Thoracic aorta (tissue), 2 donors: ENCODE measurements at places on chromosomes 13 and 19. TPM values are rescaled to one million over a fixed set of nuclear protein-coding genes. Genes with fewer than 3 reads are reported as not detected.

The HS6ST3 gene
- 1.8 TPM for total RNA-seq

The RFXAP gene
- total RNA-seq = 2.2 TPM

The ZNF45 gene
- 16.9 TPM for total RNA-seq

The DPF1 gene
- 1.2 TPM for total RNA-seq

The TPTE2 gene
- not detected for total RNA-seq

The SMAD9 gene
- 34.9 TPM for total RNA-seq

- DNase-seq = no peak
- H3K27me3 ChIP-seq = no peaks in the 10 kb centered on the region
- H3K4me1 ChIP-seq = peaks cover 5% of the 10 kb centered on the region
- H3K27ac ChIP-seq = no peak overlapping the region
- H3K36me3 ChIP-seq = no peaks in the 10 kb centered on the region
Measured at GRCh38 chr13:49330546-49330864, 82.8 kb downstream of the CDADC1 start.

- peaks cover 49% of the 10 kb centered on the region for H3K36me3 ChIP-seq
- H3K27me3 ChIP-seq = no peaks in the 10 kb centered on the region
- no peak overlapping the region for H3K4me3 ChIP-seq
- peak; percentile 73 for DNase-seq
Measured at GRCh38 chr19:15265850-15266248, 33.6 kb upstream of the EPHX3 start.

DNA sequence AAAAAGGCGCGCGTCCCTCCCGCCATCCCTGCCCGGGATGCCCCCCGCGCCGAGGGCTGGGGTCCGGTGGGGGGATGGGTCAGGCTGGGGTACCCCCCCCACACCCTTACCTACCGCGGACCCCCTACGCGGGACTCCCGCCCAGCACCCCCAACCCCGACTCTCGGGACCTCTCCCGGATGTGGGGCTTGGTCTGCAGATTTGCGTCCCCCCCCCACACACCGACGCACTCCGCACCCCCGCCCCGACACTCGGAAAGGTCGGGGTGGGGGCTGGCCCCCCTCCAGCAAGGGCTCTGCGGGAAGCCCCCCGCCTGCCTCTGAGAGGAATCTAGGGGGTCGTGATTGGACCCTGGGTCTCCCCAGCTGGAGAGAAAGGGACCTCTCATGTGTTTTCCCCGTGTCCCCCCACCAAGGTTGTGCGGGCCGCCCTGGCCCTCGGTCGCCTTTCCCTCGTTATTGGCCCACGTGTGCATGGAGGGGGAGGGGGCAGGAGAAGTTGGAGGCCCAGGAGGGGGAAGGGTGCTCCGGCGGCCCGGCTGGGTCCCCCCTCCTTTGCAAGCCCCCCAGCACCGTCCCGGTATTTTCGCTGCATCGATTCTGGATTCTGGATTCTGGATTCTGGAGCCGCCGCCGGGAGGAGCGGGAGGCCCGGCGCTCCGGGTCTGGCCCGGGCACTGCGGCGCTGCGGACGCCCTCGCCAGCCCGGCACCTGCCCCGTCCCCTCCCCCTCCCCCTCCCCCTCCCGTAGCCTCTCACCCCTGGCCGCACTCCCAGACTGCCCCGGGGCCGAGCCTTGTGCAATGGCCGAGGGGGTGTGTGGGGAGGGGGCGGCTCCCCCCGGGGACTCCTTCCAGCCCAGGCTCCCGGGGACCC is 607 bp downstream of the NFIC start:
- no peaks in the 10 kb centered on the region for H3K36me3 ChIP-seq
- DNase-seq = no peak
- H3K4me3 ChIP-seq = peak overlapping the region; percentile 99
- H3K27ac ChIP-seq = peak overlapping the region; percentile 94
- H3K27me3 ChIP-seq = no peaks in the 10 kb centered on the region

DNA sequence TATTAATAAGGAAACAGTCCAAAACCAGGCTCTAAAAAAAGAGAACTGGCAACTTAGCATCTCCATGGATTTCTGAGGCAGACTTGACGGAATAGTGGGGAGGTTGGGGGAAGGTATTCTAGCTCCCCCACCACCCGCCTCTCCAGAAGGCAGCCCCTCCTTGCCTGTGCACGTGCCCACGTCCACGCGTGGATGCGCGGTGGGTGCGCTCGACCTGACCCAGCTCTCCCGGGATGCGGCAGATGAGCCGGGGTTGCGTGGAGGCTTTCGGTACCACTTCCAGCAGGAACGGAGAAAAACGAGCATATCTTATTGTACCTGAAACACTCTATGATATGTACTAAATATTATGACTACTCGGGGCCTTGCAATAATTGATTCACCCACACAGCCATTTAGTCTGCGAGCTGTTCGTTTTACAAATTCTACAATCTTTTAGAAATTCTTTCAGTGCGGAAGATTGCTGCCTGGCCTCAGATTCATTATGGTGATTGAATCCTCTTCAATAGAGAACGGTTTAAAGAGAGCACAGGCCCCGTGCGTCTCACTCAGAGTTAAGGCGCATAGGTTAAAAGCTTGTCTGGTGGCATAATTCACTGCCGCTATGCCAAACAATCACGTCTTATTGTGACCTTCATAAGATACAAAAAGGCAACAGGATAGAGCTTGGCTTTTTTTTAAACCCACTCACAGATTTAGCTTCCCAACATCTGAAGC is 117.9 kb downstream of the URI1 start:
- H3K27ac ChIP-seq = no peak overlapping the region
- H3K4me3 ChIP-seq = no peak overlapping the region
- no peaks in the 10 kb centered on the region for H3K27me3 ChIP-seq

DNA sequence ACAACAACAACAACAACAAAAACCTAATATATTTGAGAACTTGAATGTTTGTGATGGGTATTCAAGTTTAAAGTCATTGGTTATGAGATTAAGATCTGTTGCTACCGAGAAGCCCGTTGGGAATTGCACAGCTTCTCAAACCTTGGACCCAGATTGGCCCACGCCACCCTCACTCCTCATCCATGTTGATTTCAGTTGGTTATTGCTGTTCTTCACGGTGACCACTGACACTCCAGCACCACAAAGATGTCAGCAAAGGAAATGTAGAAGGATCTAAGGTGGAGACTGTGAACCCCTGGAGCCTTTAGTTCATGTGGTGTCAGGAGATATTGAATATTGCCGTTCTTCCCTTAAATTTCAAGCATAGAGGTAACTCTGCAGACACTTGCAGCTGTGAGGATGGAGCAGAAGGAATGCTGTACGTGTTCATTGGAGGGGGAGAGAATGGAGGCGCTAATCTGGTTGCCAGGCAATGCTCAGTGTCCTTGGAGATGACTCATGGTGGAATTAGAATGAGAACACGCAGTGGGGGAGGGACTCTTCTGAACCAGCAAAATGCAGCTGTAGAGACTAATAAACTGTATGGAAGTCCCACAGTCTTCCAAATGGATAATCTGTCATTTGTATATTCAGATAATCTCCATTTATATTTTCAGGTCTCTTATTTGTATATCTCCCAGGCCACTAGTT is 20.8 kb upstream of the ZNF835 start:
- H3K4me3 ChIP-seq = no peak overlapping the region
- no peaks in the 10 kb centered on the region for H3K4me1 ChIP-seq
- H3K36me3 ChIP-seq = no peaks in the 10 kb centered on the region
- H3K27ac ChIP-seq = no peak overlapping the region
- no peak for DNase-seq

DNA sequence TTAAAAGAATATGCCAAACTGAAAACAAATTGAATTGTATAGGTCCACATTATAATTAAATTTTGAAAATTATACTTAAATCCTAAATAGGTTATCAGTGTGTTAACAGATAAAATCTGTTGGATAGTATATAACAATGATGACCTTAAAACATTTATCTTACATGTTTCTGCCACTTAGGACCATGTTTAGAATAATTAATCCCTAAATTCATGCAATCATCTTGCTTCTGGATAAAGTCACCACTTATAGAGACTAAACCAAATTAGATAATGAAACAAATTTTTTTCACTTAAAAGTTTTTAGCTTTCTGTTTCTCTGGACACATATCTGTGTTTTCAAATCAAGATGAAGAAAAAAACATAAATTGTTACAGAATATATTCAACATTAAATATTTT is 511.7 kb upstream of the MIR17HG start:
- no peak overlapping the region for H3K4me3 ChIP-seq
- H3K4me1 ChIP-seq = no peaks in the 10 kb centered on the region
- H3K36me3 ChIP-seq = no peaks in the 10 kb centered on the region
- no peaks in the 10 kb centered on the region for H3K27me3 ChIP-seq
- no peak for DNase-seq

DNA sequence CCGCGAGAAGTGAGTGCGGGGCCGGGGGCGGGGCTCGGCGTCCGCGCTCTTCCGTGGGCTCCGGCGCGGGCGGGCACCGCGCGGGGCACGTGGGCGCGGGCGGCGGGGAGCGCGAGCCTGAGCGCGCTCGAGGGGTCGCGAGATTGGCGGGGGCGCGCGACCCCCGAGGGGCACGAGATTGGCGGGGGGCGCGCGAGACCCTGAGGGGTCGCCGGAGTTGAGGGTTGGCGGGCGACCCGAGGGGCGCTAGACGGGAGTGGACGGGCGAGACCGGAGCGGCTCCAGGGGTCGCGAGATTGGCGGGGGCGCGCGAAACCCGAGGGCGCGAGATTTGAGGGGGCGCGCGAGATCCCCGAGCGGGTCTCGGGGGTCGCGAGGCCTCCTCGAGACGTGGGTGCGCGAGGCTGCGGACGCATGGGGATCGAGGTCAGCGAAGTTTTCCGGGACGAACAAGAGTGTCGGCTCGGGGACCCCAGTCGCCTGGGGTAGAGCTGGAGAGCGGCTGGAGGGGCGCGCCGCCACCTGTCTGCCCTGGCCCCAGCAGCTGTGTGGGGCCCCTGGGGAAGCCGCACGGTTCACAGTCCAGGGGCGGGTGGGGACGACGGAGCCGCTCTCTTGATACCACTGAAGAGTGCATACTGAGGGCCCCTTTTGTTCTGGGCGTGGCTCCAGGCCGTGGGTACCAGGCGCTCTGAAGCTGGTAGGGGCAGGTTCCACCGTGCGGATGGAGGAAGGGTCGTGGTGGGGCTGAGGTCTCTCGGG is 682 bp downstream of the SSBP4 start:
- no peak for DNase-seq
- H3K27ac ChIP-seq = peak overlapping the region; percentile 94
- peaks cover 26% of the 10 kb centered on the region for H3K4me1 ChIP-seq
- H3K36me3 ChIP-seq = no peaks in the 10 kb centered on the region

DNA sequence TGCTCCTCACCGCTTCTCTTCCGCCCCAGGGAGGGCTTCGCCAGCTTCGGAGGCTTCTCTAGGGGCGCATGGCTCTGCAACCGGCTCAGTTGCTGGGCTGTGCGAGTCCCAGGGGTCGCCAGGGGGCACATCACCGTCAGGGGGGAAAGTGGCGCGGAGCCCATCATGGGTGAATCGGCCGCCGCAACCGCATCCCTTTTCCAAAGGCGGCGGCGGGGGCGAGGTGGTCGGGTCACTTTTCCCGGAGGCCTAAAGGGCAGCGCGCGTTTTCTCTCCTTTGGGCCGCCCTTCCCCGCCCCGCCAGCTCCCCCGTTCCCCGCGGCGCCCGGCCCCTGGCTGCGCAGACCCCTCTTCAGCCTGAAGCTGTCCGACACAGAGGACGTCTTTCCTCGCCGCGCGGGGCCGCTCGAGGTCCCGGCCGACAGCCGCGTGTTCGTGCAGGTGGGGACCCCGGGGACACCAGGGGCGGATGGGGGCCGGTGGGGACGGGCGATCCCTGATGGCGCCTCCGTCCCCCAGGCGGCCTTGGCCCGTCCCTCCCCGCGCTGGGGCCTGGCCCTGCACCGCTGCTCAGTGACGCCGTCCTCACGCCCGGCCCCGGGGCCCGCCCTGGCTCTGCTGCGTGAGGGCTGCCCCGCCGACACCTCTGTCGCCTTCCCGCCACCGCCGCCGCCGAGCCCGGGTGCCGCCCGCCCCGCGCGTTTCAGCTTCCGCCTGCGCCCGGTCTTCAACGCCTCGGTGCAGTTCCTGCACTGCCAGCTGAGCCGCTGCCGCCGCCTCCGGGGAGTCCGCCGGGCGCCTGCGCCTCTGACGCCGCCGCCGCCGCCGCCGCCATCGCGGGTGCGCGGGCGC is 1.7 kb downstream of the TGFBR3L start:
- peaks cover 15% of the 10 kb centered on the region for H3K4me1 ChIP-seq
- no peak for DNase-seq
- H3K4me3 ChIP-seq = peak overlapping the region; percentile 67
- H3K36me3 ChIP-seq = peaks cover 15% of the 10 kb centered on the region
- no peaks in the 10 kb centered on the region for H3K27me3 ChIP-seq
- no peak overlapping the region for H3K27ac ChIP-seq

GRCh38 chr13:107242138-107242537 is 674.2 kb upstream of the ARGLU1 start:
- H3K4me3 ChIP-seq = no peak overlapping the region
- H3K36me3 ChIP-seq = no peaks in the 10 kb centered on the region
- no peaks in the 10 kb centered on the region for H3K4me1 ChIP-seq
- no peak overlapping the region for H3K27ac ChIP-seq
- no peak for DNase-seq

GRCh38 chr19:53511933-53512374 is 26.0 kb upstream of the ZNF331 start:
- no peaks in the 10 kb centered on the region for H3K36me3 ChIP-seq
- no peak overlapping the region for H3K4me3 ChIP-seq
- DNase-seq = no peak
- no peaks in the 10 kb centered on the region for H3K27me3 ChIP-seq

DNA sequence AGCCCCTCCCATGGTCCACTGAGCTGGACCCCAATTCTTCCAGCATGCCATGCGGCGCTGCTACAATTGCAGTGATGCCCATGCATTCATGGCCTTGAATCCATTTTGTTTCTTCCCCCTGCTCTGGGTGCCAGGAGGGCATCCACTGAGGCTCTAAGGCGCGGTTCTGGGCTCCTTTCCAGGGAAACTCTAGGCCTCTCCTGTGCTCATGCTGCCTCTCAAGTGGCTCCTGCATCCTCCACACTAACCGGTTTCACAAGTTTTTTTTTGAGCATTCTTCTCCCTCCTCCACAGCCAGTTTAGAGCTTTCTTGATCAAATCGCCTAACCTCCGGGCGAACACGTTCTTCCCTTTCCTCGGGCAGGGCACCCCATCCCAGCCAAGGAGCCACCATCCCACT is 69.1 kb upstream of the FLT1 start:
- H3K4me3 ChIP-seq = no peak overlapping the region
- DNase-seq = no peak
- H3K27ac ChIP-seq = no peak overlapping the region

- no peak overlapping the region for H3K4me3 ChIP-seq
- H3K27me3 ChIP-seq = peaks cover 3% of the 10 kb centered on the region
- no peaks in the 10 kb centered on the region for H3K36me3 ChIP-seq
- no peak for DNase-seq
Measured at GRCh38 chr13:42369071-42369797, 97.3 kb downstream of the AKAP11 start.
